ENCODE measurements at places on chromosomes 11 and 22. TPM values are rescaled to one million over a fixed set of nuclear protein-coding genes. Genes with fewer than 3 reads are reported as not detected.

Gene RGL4
- not detected for total RNA-seq

Gene ST3GAL4
- 31.7 TPM for total RNA-seq

Gene OR8K1
- total RNA-seq: not detected

Gene CAPN1
- 130 TPM for total RNA-seq

Gene GGTLC3
- not detected for total RNA-seq

Gene CDC42EP2
- total RNA-seq: 16.1 TPM

Gene C11orf65
- total RNA-seq: 0.31 TPM

Gene NLRP14
- total RNA-seq: not detected

Gene LGR4
- total RNA-seq: 46.9 TPM

Gene PHOX2A
- not detected for total RNA-seq

Gene ZNF408
- 19.1 TPM for total RNA-seq

Gene PLAAT2
- total RNA-seq: 0.85 TPM

Gene CDC42BPG
- total RNA-seq: 1.0 TPM

Gene DTX4
- total RNA-seq: 4.7 TPM

Gene ACP2
- 22.3 TPM for total RNA-seq

Gene VWCE
- total RNA-seq: 0.28 TPM

Gene MAJIN
- not detected for total RNA-seq

Gene GVQW3
- 0.94 TPM for total RNA-seq

Gene MAP6
- total RNA-seq: 1.4 TPM

Gene TSGA10IP
- not detected for total RNA-seq

Gene CREB3L1
- total RNA-seq: 5.1 TPM

Measured in A549 treated with dexamethasone at 1 μM for 4 hours (cell line).